ENCODE measurements at places on chromosomes 7 and 10.

- DNase-seq: no peak
Observed at GRCh38 chr10:37206132-37206531, 80.7 kb downstream of the ANKRD30A start.

GRCh38 chr7:70212281-70212680 lies 614.0 kb downstream of the AUTS2 start:
- DNase-seq: no peak

DNA sequence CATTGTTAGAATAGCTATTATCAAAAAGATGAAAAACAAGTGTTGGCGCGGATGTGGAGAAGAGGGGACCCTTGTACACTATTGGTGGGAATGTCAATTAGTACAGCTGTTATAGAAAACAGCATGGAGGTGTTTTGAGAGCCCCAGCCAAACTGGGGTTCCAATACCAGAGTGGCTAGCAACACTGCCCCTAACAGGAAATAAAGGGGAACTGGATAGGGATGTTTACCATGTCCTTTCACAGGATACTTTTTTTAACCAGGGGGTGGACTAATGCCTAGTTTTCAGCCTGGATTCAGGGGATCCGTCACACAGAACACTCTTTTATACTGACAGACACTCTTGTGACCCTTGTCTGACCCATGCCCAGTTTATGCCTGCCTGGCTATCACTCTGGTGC lies 6.9 kb upstream of the GSTK1 start:
- no peak for DNase-seq

- DNase-seq: no peak
Observed at GRCh38 chr7:115533785-115534184, 496.8 kb downstream of the TFEC start.

- DNase-seq: peak; percentile 68
Observed at GRCh38 chr10:112658900-112659638, 212.1 kb downstream of the VTI1A start.
